ENCODE measurements at places on chromosomes 1 and 21.

DNA sequence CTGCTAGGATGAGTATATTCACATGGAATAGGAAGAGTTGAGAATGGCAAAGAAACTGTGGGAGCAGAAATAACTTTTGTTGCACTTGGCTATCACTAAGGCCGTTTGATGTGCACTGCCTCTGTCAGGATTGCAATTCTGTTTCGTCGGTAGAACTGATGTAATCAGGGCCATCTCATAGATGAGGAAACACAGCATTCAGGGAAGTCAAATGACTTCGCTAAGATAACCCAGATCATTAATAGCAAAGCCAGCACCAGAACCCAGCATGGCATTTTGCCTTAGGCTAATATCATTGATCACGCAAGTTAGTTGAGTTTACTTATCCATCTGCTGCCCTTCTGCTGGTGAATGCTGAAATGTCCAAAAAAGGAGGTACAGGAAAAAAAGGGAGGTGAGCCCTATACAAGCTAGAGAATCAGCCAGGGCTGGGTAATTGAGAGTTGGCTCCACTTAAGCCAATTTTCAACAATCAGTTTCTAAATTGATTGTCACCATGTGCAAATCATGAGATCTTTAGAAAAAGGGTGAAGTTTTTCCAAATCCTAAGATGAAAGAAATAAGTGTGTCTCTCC is 7.6 kb downstream of the RASSF5 start:
- no peak for DNase-seq

DNA sequence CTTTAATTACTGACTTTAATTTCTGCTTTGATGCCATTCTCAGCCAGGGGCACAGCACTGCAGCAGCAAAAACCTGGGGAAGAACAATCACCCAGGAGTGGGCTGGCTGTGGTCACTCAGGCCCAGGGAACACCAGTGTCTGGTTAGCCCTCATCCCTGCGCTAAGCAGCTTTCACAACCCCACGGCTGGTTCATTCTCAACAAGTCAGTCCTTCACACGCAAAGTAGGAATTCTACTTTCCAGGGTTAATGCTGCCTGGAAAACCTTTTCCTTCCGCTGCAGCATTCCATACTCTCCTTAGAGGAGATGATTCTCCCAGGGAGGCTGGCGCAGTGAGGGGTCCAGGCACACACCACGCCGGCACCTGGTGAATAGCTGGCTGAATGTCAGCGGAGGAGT is 24.3 kb upstream of the KCNE1 start:
- DNase-seq = no peak

- no peak for DNase-seq
These were observed 21.0 kb downstream of the NKAIN1 start for GRCh38 chr1:31218705-31219104.

DNA sequence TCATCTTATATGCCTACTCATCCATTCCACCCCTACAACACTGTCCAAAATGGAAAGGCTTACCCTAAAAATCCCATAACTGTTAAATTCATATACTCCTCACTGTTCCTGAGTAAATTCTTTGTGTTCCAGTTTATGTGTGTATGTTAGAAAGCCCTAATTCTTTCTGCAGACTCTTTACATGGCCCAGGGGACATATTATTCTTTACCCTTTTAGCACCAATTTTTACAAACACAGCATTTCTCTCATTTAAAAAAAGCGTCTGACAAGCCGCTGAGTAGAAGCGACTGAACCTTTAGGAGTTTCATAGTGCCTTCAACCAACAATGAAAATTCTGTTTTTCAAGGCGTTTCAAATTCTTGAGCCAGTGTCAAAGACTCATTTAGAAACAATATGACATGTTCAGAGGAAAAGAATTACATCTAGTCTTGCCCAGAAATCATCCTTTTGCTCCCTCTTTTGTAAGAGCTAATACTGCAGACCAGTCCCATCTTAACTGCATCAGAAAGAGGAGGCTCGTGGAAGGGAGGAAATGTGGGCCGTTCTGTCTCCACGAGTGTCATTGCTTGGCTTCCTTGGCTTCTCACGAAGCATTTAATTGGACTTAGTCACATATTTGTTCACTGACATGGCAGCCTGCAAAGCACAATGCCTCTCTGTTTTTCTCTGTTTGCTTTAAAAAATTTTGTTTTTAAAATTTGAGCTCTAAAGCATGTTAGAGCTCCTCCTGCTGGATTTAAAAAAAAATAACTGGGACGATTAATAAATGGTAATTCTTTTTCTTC is 21.3 kb upstream of the C1orf105 start:
- DNase-seq = no peak

GRCh38 chr1:197598935-197599334 is 176.3 kb downstream of the DENND1B start:
- no peak for DNase-seq

- no peak for DNase-seq
These were observed 3.2 kb downstream of the NIT1 start for GRCh38 chr1:161121042-161121650.
